ENCODE measurements at places on chromosomes 3 and 15. TPM values are rescaled to one million over a fixed set of nuclear protein-coding genes. Genes with fewer than 3 reads are reported as not detected.
A peak's percentile ranks its signal among the peaks of the same experiment; 100 is the strongest.

Gene MCF2L2
- not detected for total RNA-seq

DNA sequence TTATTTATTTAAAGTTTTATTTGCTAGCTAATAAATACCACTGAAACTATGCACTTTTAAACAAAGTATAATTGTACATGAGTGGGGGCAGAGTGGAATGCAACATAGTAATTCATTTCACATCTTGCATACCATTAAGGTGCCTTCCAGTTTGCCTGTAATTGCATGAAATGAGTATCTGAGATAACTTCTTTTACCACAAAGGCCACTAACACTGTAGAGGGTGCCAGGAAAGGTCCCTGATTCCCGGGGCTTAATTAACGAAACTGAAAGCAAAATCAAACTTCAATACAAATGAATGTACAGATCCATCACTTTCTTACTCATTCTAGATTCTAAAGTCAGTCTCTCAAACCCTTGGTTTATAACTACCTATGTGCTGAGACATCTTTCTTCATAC is 2.1 kb downstream of the CD47 start:
- DNase-seq = no peak

DNA sequence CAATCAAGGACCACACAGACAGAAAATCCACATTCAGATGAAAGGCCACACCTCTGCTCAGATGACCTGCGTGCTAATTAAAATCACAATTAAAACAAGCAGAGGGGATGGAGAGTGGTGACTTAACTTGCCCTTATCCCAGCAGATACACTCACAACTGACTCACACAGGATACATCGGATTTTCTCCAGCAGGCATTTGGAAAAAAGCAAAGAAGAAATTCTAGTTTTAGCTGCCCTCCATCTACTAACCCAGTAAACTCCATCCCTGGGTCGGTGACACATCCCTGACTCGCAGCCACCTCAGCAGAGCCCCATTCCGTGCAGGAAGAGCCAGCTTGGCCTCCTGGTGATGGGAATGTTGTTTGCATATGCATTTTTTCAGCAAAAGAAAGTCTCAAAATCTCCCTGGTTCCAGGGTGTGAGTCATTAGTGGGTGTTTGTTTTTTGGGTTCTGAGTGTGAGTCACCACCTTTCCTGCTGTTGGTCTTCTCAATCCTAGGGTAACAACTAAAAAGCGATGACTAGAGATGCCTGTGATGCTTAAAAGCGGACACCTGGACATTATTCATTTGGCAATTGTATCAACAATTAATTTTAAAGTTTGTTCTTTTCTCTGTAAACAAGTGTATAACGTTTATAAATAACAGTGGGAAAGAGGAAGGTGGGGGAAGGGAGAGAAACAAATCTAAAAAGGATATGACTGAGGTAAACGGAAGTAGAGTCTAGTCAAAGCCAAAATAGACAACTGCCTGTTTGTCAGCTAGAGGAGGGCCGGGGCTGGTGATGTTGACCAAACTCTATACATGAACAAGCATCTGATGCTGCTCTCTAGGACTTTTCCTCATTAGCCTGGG is 49.8 kb upstream of the SLC4A7 start:
- peak; percentile 100 for DNase-seq

Gene FAM174B
- total RNA-seq = 1.5 TPM

DNA sequence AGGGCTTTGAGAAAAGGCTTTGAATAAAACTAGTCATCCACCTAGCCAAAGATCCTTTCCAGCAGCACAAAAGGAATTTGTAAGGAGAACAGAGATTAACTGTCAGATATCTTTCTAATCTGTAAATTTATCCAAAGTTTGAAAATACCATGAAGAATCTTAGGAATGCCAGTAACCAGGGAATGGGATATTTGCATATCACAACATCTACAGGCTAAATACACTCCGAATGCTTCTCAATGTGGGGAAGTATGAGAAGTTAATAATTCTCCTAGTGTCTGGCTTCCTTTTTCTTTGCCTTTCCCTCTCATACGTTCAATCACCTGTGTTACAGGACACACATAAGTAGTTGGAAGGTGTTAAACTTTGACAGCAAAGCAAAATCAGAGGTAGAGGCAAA is 7.8 kb downstream of the ANAPC13 start:
- peak; percentile 66 for DNase-seq

DNA sequence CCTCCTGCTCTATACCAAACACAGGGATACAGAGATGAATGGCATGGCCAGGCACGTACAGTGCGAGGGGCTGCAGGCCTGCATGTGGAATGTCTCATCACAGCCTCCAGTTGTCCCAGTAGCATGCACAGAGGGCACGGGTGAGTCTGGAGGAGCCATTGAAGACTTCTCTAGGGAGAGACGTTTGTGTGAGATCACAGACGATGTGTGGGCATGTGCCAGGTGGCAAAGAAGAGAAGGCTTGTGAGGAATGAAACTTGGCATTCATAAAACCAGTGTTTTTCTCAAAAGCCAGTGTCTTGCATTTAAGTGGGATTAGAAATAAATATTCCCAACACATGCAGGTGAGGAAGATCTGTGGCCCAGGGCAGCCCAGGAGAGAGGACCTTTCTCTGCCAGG is 119.1 kb upstream of the UBE3A start:
- DNase-seq = no peak

Gene PLIN1
- not detected for total RNA-seq

- no peak for DNase-seq
These were observed 334.1 kb upstream of the GRM7 start for GRCh38 chr3:6526861-6527260.

Gene C3orf22
- not detected for total RNA-seq

Gene KCNMB2
- total RNA-seq = not detected

DNA sequence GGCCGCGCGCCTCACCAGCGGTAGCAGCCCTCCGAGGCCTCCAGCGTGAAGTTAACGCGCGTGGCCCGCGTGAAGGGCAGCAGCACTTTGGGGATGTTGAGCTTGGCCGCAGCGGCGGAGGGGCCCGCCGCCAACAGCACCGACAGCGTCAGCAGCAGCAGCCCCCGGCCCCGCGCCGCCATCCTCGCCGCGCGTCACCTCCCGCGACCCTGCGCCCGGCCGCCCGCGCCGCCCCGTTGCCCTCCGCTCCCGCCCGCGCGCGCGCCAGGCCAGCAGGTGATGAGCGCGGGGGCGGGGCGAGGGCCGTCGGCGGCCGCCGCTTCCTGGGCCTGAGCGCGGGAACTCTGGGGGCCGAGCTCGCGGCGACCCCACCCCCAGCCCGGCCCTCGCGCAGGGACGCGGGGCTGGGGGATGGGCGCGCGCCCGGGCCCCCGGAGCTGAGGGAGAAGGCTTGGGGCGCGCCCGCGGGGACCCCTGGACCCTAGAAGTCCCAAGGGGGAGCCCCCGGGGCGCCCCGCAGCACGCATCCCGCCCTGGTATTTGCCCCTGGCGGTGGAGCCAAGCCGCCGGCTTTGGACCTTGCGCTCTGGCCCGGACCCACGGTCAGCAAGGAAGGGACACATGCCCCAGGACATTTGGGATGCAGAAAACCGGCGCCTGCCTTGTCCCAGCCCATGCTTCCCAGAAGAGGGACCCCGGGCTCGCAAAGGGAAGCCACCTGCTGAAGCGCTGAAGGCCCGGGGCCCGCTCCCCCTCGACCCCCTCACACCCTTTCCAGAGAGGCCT is at the start of gene NUP210:
TSS of gene NUP210 (minus strand) at position 278 of the 786 bp plus-strand sequence. CDS start at position 182, 96 bp downstream.
- no peak for DNase-seq

DNA sequence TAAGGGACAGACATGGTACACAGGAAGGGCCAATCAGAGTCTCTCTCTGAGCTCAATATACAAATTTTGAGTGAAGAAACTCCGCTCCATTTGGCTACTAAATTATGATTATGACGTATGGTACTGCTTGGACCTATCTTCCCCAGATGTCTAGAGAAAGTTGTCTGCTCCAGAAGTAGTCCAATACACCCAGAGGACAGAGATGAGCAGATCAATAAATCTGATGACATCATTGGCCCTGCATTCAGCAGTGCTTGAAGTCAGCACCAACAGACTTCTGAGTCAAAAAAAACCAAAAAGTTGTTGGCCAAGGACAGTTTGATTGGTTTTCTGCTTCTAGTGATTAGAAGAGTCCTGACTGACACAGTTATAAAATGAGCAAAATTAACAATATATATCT is 19.9 kb upstream of the ARHGEF26 start:
- no peak for DNase-seq

Measured in HFFc6 (cell line).